Upper lobe of left lung (tissue), 6 donors: ENCODE measurements at places on chromosomes 6 and 20. TPM values are rescaled to one million over a fixed set of nuclear protein-coding genes. Genes with fewer than 3 reads are reported as not detected.

The STX7 gene
- 86.6 TPM for total RNA-seq

The CCR6 gene
- total RNA-seq = 0.34 TPM

The SLC17A3 gene
- not detected for total RNA-seq

The MOXD1 gene
- 24.4 TPM for total RNA-seq

The TGM3 gene
- 0.59 TPM for total RNA-seq

The SLC32A1 gene
- not detected for total RNA-seq

The GSTA2 gene
- not detected for total RNA-seq

The RBL1 gene
- total RNA-seq = 12.0 TPM

The RHAG gene
- total RNA-seq = 0.46 TPM

The TBC1D32 gene
- total RNA-seq = 1.2 TPM

The PRDM13 gene
- not detected for total RNA-seq

The SLC35D3 gene
- not detected for total RNA-seq

The UBE3D gene
- total RNA-seq = 20.7 TPM

The CST2 gene
- total RNA-seq = not detected

The ADGRF5 gene
- 245 TPM for total RNA-seq

The TCEA2 gene
- total RNA-seq = 38.8 TPM

The HELZ2 gene
- total RNA-seq = 42.8 TPM

The DNAH8 gene
- 0.24 TPM for total RNA-seq

The HLA-F gene
- 196 TPM for total RNA-seq

The PPP1R14C gene
- 16.9 TPM for total RNA-seq

The ZSCAN12 gene
- 5.0 TPM for total RNA-seq

The C6orf141 gene
- total RNA-seq = 2.1 TPM

The SCUBE3 gene
- total RNA-seq = 0.67 TPM

The SIRPD gene
- 0.69 TPM for total RNA-seq
